Lower lobe of right lung (tissue), 2 donors: ENCODE measurements at places on chromosomes 1 and 21. TPM values are rescaled to one million over a fixed set of nuclear protein-coding genes. Genes with fewer than 3 reads are reported as not detected.

Gene VHLL
- not detected for total RNA-seq

Gene CFAP107
- total RNA-seq, result 2.9 TPM

Gene OPRD1
- not detected for total RNA-seq

Gene PDPN
- total RNA-seq, result 33.3 TPM

- no peaks in the 10 kb centered on the region for H3K27me3 ChIP-seq
- no peaks in the 10 kb centered on the region for H3K4me1 ChIP-seq
- no peak overlapping the region for H3K4me3 ChIP-seq
- no peaks in the 10 kb centered on the region for H3K36me3 ChIP-seq
Observed at GRCh38 chr1:193971595-193971994, 785.2 kb upstream of the B3GALT2 start.

- DNase-seq, result no peak
- H3K36me3 ChIP-seq, result no peaks in the 10 kb centered on the region
- no peak overlapping the region for H3K4me3 ChIP-seq
Observed at GRCh38 chr1:160610569-160611242, 31.4 kb upstream of the CD84 start.

GRCh38 chr1:217506878-217507277 lies 124.0 kb downstream of the GPATCH2 start:
- peaks cover 3% of the 10 kb centered on the region for H3K36me3 ChIP-seq
- DNase-seq, result no peak
- H3K27me3 ChIP-seq, result no peaks in the 10 kb centered on the region
- no peak overlapping the region for H3K4me3 ChIP-seq

DNA sequence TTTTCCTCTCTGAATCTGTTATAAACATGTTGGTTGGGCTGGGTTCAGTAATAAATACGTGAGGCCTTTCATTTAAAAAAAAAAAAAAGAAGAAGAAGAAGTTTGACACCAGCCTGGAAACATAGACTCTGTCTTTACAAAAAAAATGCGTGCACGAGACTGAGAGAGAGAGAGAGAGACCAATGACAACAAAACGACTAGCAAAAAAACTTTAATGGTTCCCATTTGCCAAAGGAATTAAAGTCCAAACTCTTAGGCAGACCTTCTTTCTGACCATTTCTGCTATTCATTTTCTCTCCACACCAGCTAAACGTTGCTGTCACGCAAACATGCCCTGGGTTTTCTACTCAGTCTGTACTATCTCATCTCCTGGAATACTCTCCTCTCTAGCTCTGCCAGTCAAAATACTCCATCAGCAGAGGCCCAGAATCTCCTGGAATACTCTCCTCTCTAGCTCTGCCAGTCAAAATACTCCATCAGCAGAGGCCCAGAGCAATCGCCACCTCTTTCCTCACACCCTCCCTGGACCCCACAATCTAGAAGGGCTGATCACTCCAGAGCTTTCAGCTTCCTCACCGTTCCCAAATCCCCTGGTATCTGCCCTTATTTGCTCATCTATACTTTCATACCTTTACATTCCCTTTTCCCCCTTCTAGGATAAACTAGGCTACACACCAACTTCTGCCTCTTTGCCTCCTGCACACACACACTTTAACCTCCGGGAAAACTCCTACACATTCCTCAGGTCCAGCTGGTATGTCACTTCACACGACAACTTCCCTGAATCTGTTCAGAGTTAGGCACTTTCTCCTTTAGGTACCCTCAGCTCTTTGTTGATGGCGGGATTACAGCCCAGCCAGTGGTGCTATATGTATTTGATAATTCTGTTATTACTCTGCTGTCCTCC lies 100.0 kb downstream of the CDC7 start:
- no peak overlapping the region for H3K27ac ChIP-seq
- DNase-seq, result no peak
- no peaks in the 10 kb centered on the region for H3K4me1 ChIP-seq
- H3K36me3 ChIP-seq, result no peaks in the 10 kb centered on the region

DNA sequence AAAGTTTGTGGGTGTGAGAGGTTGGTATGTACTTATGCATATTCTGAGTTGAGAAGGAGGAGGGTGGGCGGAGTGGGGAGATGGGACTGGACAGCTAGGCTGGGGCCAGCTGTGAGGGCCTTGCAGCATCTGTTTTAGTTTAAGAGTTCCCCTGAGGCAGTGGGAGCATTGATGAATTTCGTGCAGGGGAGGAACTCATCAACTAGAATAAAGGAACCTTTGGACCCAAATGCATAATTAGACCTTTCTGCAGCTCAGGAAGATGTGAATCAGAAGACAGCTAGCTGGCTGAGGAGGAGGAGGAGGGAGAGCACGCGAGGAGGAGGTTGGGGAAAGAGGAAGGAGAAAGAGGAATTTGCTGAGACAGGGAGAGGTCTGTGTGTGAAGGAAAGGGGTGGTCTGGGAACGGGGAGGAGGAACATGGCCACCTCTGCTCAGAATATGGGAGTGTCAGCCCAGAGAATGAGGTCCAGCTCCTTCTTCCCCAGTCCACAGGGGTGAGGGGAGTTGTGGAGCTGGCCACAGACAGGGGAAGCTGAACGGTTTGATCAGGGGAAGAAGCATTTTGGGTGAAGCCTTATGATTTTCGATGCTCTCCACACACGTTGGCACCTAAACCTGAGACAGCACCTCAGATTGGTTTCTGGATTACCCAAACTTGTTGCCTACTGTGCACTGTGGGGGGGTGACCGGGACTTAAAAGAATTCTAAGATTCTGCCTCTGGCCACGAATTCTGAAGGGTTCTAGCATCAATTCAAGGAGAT lies 27.7 kb downstream of the MYOG start:
- H3K4me1 ChIP-seq, result peaks cover 19% of the 10 kb centered on the region
- no peak for DNase-seq
- no peaks in the 10 kb centered on the region for H3K36me3 ChIP-seq

DNA sequence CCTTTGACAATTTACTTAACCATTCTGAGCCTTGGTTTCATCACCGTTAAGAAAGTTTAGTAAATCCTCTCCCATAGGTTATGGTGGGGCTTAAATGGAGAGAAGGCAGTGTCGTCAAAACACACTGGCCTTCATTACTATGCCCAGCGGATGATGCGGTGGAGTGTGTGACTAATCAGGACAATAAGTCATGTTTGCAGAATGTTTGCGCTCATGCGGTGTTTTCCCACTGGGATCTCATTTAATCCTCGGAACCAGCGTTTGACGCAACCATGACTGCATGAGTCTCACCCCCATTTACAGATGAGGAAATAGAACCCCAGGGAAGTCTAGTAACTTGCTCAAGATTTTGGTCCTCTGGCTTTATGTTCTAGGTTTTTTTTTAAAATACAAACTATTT lies 17.5 kb downstream of the SLC26A9 start:
- H3K4me1 ChIP-seq, result peaks cover 5% of the 10 kb centered on the region
- H3K36me3 ChIP-seq, result peaks cover 7% of the 10 kb centered on the region
- H3K27me3 ChIP-seq, result no peaks in the 10 kb centered on the region
- DNase-seq, result no peak
- no peak overlapping the region for H3K4me3 ChIP-seq

- no peak overlapping the region for H3K27ac ChIP-seq
- H3K4me3 ChIP-seq, result no peak overlapping the region
- no peaks in the 10 kb centered on the region for H3K36me3 ChIP-seq
- no peaks in the 10 kb centered on the region for H3K27me3 ChIP-seq
Observed at GRCh38 chr1:214233856-214234634, 46.9 kb upstream of the SMYD2 start.

DNA sequence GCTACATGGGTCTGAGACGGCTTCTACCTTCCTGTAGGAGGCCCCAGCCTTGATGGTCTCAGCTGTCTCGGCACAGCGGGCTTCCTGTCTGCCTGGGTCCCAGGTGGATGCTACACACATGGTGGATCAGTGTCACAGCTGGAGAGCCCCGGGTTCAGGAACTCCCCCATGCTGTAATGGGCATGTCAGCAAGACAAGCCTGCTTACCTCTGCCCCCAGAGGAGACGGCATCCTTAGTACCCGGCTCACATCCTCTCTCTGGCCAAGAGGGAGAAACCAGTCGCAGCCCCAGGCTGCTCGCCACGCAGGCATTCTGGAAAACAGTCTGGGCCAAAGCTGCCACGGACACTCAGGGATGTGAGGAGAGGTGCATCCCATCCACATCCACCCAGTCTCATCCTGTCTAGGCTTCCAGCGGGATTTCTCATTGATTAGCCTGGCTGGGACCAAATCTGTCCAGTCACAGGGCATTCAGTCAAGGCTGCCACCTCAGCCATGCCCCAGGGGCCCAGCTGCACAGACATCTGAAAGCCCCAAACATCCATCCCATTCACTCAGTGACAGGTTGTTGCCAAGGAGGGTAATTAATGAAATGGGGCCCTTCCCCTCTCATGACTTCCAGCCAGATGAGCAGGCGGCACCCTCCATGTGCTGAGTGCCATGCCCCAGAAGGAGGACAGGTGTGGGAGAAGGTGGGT lies 10.5 kb downstream of the SNAP47 start:
- no peak overlapping the region for H3K4me3 ChIP-seq
- H3K4me1 ChIP-seq, result peaks cover 11% of the 10 kb centered on the region
- no peak for DNase-seq
- no peak overlapping the region for H3K27ac ChIP-seq
- peaks cover 22% of the 10 kb centered on the region for H3K36me3 ChIP-seq
- H3K27me3 ChIP-seq, result no peaks in the 10 kb centered on the region

- H3K27me3 ChIP-seq, result peaks cover 3% of the 10 kb centered on the region
- DNase-seq, result no peak
- no peaks in the 10 kb centered on the region for H3K4me1 ChIP-seq
Observed at GRCh38 chr21:39568361-39568760, 44.4 kb upstream of the B3GALT5 start.

- DNase-seq, result no peak
- H3K4me3 ChIP-seq, result no peak overlapping the region
- no peaks in the 10 kb centered on the region for H3K36me3 ChIP-seq
- H3K4me1 ChIP-seq, result no peaks in the 10 kb centered on the region
- H3K27ac ChIP-seq, result no peak overlapping the region
Observed at GRCh38 chr1:118158924-118159323, 26.1 kb downstream of the SPAG17 start.

DNA sequence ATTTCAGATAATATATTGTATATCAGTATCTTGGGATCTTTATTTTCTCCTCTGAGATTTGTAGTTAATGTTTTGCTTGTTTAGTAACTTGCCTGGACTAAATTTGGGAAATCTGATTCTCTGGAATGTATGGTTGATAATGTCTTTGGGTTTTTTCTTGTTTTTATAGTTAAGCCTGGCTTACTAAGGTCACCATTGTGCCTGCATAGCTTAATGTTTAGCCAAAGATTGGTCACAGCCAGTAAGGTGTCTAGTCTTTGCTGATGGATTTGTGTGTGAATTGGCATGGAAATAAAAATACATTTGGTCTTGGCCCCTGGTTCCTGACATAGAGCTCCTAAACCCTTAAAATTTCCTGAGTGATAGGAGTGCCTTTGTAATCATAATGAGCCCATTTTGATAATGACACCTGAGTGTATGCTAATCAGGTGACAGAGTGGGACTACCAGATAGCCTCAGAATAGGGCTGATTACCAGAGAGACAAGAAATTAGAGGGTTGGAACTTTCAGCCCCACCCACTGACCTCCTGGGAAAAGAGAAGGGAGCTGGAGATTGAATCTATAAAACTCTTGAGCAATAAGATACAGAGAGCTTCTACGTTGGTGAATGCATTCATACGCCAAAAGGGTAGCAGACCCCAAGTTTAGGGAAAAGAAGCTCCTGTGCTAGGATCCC lies 47.9 kb upstream of the NUF2 start:
- no peaks in the 10 kb centered on the region for H3K4me1 ChIP-seq
- no peak for DNase-seq
- no peak overlapping the region for H3K4me3 ChIP-seq
- no peak overlapping the region for H3K27ac ChIP-seq
- H3K36me3 ChIP-seq, result no peaks in the 10 kb centered on the region

GRCh38 chr1:212162635-212163034 lies 122.6 kb upstream of the PPP2R5A start:
- H3K4me3 ChIP-seq, result no peak overlapping the region
- peaks cover 36% of the 10 kb centered on the region for H3K4me1 ChIP-seq
- H3K27ac ChIP-seq, result peak overlapping the region; percentile 26
- H3K27me3 ChIP-seq, result no peaks in the 10 kb centered on the region
- H3K36me3 ChIP-seq, result no peaks in the 10 kb centered on the region

DNA sequence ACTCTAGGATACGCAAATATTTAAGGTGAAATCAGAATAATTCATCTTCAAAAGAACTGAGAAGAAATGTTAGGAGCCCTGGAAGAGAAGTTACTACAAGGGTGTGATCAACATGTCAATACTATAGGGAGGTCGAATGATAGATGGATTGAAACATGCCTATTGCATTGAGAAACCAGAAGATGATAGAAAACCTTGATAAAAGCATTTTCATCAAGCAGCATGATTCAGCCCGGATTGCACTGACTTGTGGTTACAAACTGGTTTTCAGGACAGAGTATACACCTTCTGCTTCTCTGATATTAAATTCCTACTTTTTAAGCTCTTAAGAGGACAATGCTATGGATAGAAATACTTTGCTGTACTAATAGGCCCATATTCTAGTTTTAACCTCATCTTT lies 164.2 kb downstream of the FMN2 start:
- no peaks in the 10 kb centered on the region for H3K36me3 ChIP-seq
- DNase-seq, result no peak
- H3K27me3 ChIP-seq, result no peaks in the 10 kb centered on the region
- H3K4me1 ChIP-seq, result no peaks in the 10 kb centered on the region
- H3K4me3 ChIP-seq, result no peak overlapping the region

GRCh38 chr1:11842154-11843041 lies 5.2 kb downstream of the NPPA start:
- DNase-seq, result peak; percentile 66
- H3K4me1 ChIP-seq, result peaks cover 12% of the 10 kb centered on the region
- H3K27ac ChIP-seq, result no peak overlapping the region
- H3K4me3 ChIP-seq, result no peak overlapping the region
- peaks cover 83% of the 10 kb centered on the region for H3K36me3 ChIP-seq
